H9 (cell line): ENCODE measurements at places on chromosomes 3 and 15.
A peak's percentile ranks its signal among the peaks of the same experiment; 100 is the strongest.

DNA sequence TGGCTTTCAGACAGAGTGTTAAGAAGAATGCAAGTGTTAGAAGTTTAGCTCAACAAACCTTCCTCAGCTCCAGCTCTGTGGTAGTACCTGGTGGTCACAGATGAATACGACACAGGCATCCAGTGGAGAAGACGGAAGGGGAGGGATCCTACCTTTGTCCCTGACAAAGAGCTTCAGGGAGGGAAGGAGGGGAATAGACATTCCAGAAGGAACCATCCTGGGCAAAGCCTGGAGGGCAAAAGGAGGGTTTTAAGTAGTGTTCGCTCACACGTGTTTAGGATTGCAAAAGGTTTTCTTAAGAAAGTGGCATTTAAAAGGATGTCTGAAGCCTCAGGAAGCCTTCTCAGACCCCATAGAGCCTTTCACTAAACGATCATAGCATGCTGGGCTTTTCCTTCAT lies 2.8 kb downstream of the CHCHD4 start:
- DNase-seq = peak; percentile 77

DNA sequence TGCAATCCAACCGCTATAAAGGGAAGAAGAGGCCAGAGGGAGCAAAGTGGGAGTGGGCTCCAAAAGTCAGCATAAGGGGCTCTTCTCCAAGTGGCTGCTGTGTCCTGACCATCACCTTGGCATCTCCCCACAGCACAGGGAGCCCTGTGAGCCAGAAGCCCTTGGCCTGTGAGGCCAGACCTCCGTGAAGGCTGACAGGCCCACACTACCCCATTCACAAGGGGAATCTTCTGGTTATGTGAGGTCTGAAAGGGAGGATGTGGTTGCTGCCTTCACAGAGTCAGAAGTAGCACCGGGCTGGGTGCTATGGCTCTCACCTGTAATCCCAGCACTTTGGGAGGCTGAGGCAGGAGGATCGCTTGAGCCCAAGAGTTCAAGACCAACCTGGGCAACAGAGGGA lies 2.6 kb upstream of the ULK3 start:
- DNase-seq = no peak

GRCh38 chr15:72005483-72005882 lies 112.5 kb downstream of the MYO9A start:
- no peak for DNase-seq

- no peak for DNase-seq
Observed at GRCh38 chr15:60652245-60652644, 173.3 kb upstream of the ICE2 start.

- no peak for DNase-seq
Observed at GRCh38 chr3:16839271-16840100, 45.3 kb upstream of the PLCL2 start.

GRCh38 chr3:153621953-153622352 lies 459.9 kb downstream of the RAP2B start:
- no peak for DNase-seq

- no peak for DNase-seq
Observed at GRCh38 chr3:61250784-61251173, 473 bp downstream of the FHIT start.

DNA sequence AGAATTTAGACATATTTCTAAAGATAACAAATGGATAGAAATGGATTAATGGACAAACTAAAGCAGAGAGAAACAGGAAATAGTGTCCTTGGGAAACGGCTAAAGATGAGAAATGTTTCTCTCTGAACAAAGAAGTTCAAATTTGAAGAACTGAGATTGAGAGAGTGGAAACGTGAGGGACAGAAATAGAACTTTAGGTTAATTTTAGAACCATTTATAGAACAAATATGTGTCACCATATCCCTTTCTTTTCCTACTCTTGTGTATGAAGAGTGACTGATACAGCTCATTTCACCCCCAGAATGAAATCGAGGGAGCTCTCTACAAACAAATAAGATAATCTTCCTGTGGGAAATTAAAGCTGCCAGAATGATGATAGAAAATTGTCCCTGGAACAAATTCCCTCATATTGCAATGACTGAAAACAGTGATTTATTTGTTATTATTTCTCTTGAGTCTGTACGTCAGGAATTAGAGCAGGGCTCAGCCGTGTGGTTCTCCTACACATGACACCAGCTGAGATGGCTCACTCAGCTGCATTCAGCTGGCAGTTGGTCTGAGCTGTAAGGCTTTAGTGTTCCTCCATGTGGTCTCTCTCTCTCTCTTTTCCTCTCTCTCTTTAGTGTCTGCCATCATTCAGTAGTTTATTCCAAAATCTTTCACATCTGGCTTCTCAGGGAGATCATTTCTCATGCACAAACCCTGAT lies 46.6 kb upstream of the ARPP21 start:
- DNase-seq = no peak

DNA sequence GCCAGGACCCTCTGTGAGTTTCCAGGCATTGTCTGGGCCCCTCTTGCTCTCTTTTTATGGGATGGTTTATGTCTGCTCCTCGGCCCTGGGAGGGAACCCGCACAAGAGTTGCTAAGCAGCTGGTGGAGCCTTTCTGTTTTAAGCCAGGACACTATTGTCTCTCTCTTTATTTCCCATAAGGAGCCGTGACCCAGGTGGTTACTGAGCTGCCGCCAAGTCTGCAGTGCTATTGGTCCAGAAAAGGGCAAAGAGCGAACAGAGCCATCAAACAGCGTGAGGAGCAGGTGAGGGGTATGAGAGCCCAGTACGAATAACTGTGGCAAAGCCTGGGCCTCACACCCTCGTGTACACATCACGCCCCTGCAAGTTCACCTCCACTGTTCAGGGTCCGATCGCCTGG lies 280.2 kb downstream of the SHQ1 start:
- no peak for DNase-seq

GRCh38 chr15:78914027-78914764 lies 30.6 kb downstream of the CTSH start:
- no peak for DNase-seq

- DNase-seq = no peak
Observed at GRCh38 chr15:76312540-76313174, 1.4 kb upstream of the ETFA start.

DNA sequence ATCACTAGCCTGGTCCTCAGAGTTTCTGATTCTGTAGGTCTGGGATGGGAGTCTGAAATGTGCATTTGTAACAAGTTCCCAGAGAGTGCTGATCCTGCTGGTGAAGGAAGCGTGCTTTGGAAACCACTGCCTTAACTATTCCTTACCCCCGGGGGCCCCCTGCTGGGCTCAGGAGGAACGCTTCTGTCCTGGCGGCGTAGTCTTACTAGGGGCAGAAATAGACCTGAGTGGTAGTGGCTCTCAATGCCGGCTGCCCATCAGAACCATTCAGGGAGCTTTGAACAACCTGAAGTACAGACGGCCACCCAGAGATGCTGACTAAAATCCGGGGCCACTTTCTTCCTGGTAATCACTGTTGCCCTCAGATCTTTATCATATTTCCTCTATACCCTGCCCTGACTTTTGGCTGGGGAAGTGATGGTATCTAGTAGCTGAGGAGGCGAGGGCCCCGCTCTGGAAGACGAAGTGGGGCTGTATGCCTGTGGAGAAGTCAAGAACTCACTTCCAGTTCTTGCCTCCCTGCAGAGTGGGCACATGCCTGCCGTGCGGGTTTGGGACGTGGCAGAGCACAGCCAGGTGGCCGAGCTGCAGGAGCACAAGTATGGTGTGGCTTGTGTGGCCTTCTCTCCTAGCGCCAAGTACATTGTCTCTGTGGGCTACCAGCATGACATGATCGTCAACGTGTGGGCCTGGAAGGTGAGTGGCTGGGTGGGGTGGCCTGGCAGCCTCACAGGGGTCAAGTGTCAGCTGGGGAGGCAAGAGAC lies 16.3 kb upstream of the JMJD7 start:
- DNase-seq = peak; percentile 81

DNA sequence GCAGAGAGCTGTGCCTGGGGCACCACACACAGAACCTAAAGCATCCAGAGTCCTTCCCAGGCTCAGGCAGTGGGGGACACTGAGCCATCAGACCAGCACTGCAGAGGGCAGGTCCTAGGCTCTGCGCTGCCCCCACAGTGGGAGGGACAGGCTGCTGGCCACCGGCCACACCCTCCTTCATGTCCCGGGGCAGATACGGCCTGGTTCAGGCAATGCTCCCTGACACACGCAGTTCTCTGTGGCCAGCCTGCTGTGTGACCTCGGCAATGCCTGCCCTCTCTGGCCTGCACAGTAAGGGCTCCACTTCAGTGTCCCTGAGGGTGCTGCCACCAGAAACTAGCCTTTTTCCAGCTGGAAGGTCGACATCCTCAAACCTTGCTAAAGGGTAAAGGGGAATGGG lies 12.4 kb downstream of the LINGO1 start:
- DNase-seq = no peak

- peak; percentile 85 for DNase-seq
Observed at GRCh38 chr3:186746008-186746407, 28.8 kb downstream of the KNG1 start.

- no peak for DNase-seq
Observed at GRCh38 chr3:103195216-103195615, 760.4 kb downstream of the ZPLD1 start.

DNA sequence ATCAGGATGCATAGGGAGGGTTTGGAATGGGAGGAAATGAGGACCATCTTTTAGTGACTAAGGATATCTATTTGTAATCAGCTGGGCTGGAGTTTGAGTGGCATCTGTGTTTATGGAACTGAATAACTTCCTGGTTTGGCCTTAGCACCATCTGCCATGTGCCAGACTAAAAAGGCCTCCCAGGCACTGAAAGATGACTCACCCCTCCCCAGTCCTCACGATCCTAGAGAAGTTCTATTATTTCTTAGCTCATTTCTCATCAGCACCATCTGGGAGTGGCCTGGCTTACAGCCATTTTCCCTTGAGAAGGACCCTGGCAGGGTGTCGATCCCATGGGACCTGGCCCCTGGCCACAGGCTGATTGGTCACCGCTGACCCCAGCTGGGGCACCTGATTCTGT lies 23.9 kb upstream of the CTXND1 start:
- DNase-seq = no peak

DNA sequence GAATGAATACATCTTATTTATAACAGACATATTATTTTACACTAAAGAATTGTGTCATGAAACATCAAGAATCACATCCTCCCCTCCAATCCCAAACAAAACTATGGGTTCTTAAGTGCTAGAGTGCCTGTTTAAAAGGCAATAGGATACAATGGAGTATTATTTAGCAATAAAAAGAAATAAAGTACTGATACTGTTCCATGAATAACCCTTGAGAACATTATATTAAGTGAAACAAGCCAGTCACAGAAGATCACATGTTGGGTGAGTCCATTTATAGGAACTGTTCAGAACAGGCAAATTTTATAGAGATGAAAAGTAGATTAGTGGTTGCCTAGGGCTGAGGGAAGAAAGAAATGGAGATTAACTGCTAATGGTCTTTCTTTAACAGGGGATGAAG lies 86.5 kb downstream of the ANKRD28 start:
- DNase-seq = no peak

GRCh38 chr3:20310629-20311028 lies 124.6 kb upstream of the SGO1 start:
- DNase-seq = no peak

DNA sequence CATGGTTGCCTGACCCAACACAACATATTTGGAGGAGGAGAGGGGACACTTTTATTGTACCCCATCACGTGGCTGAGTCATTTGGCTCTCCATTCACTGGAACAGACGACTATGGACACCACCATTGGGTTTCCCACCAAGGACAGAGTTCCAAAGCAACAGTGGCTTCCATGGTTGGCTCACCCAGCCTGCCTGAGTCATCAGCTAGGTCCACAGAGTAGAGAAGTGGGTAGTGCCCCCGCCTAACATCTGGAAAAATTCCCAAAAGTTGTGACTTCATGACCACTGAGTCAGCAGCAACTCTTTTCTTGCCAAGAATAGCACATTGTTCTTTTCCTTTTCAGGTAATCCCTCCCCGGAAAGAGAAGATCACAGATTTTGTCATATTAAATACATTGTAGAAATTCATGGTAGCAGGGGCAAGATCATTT lies 3.0 kb upstream of the PPP1R2 start:
- no peak for DNase-seq

DNA sequence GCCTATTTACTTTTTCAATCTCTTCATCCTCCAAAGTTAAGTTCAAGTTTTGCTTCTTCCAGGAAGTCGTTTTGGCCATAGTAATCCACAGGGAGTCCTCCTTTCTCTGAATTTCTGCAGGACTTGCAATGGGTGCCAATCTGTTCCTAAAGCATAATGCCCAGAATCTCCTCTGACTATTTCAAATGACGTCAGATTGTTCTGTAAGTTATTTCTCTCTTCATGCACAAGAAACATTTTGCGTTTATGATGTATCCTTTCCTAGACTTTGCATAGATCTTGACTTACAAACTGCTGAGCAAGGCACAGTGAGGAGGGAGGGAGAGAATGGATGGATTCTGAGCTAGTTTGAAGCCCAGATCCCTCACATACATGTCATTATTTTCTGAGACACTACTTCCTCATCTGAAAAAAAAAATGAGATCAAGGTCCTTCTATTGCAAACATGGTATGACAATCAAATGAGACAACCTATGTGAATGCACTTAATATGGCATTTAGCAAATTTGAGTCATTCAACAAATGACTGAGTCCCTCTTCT lies 103.1 kb downstream of the MEX3B start:
- DNase-seq = no peak

DNA sequence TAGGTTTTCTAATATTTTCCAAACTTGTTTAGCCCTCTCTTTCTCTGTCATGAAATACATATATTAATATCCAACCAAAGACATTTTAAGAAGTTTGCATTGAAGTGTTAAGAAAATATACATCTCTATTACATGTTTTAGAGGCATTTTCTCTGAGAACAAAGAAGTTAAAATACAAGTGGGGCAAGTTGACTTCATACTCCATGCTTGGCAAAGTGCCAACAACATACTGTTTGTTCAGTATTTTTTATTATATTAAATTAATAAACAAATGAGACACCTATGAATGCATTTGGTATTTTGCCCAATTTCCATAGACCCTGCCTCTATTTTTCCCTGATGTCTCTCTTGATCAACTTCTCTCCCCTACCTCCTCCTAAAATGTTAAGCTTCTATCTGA lies 232.8 kb upstream of the MRPL3 start:
- DNase-seq = no peak

DNA sequence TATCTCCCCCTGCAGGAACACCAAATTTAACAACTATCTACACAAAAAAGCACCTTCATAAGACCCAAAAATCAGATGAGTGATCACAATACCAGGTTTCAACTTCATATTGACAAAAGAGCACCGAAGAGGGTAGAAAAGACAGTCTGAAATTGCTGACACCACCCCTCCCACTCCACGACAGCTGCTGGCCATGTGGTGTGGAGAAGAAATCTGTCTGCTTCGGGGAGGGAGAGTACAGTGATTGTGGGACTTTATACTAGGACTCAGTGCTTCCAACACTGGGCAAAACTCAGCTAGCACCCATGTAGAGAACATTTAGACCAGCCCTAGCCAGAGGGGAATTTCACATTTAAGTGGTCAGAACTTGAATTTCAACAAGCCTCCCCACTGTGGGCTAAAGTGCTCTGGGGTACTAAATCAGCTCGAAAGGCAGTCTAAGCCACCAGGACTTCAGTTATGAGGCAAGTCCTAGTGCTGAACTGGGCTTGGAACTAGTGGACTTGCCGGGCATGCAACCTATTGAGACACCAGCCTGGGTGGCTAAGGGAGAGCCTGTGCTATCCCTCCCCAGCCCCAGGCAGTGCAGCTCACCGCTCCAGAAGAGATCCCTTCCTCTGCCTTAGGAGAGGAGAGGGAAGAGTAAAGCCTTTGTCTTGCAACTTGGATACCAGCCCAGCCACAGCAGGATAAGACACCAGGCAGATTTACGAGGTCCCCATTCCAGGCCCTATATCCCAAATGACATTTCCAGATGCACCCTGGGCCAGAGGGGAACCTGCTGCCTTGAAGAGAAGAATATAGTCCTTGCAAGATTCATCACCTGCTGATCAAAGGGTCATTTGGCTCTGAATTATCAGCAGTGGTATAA lies 44.6 kb upstream of the POU1F1 start:
- DNase-seq = no peak
